Activated CD4-positive, alpha-beta T cell treated with anti-CD3 and anti-CD28 coated beads for 1 hour (primary cell): ENCODE measurements at places on chromosomes 12 and 14.

- DNase-seq = no peak
Measured at GRCh38 chr14:99079061-99079727, 192.8 kb downstream of the BCL11B start.

GRCh38 chr14:28077021-28077420, 689.6 kb upstream of the FOXG1 start:
- no peak for DNase-seq

- no peak for DNase-seq
Measured at GRCh38 chr12:124433147-124433874, 134.1 kb downstream of the NCOR2 start.

DNA sequence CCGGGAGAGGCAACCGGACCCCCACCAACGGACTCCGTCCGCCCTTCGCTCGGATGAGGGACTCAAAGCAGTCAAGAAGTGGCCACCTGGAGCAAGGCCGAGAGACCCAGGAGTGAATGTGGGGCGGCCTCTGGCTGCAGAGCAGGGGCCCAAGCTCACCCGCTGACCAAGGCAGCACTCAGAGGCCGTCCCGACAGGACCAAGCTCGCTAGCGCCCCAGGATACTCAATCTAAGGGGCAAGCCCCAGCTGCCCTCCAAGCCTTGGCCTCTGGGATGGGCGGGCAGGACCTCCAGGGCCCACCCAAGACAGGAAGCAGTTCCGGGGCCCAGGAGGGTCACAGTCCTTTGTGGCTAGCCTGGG, 936 bp downstream of the AKT1 start:
- DNase-seq = no peak
